ENCODE measurements at places on chromosomes 16 and 17.

GRCh38 chr17:21129023-21129681 is 2.4 kb downstream of the DHRS7B start:
- no peak for DNase-seq

DNA sequence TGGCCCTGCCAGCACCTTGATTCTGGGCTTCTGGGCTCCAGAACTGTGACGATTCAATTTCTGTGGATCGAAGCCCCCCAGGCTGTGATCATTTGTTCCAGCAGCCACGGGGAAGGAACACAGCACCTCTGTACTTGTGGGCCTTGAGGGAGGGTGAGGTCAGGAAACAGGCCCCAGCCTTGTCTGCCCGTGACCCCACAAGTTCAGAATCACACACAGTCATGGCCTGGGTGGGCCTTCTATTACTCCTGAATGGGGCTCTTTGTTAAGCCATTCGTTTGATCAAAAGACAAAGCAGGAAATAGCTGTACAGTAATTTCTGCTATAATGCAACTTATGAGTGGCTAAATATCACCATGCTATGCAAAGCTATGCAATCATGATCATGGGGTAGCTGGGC is 10.1 kb downstream of the ST6GALNAC2 start:
- no peak for DNase-seq

DNA sequence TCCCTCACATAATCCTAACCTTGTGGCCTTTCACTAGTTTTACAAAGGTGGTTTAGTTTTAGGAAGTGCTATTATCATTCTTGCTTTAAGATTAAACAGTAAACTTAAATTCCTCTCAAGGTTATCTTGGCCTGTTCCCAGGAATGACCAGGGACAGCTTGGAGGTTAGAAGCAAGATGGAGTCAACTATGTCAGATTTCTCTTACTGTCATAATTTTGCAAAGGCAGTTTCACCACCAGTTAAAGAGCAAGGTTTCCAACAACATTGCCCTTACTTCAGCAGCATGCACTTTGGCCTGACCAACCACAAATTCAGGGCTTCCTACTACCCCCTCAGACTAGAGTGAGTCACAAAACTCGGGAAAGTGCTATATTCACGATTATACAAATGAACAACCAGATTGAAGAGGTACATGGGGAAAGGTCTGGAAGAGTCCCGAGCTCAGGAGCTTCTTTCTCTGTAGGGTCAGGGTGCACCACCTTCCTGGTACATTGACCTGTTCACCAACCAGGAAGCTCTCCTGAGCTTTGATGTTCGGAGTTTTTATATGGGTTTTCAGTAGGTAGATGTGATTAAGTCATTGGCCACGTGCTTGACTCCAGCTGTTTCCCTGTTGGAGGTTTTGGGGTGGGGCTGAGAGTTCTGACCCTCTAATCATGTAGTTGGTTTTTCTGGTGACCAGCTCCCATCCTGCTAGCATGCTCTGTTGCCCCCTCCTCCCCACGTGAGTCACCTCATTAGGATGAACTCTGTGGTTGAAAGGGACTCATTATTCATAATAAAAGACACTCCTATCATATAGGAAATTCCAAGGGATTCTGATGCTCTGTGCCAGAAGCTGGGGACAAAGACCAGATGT is 19.4 kb downstream of the RHOT1 start:
- DNase-seq = no peak

GRCh38 chr16:78184238-78185183 is 85.1 kb downstream of the WWOX start:
- DNase-seq = no peak

DNA sequence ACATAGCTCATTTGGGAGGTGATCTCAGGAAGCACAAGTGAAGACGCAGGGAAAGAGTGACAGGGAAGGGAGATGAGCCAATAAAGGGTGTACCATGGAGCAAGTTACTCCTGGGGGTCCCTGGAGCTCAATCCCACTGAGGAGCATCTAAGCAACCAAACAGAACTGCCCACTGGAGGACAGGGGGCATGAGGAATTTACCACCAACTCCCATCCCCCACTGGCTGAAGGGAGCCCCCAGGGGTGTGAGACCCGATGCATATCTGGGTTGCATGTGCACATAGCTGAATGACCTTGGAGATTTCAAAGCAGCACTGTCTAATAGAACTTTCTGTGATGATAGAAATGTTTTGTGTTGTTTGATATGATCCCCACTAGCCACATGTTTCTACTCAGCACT is 29.6 kb downstream of the C16orf82 start:
- no peak for DNase-seq

- DNase-seq = no peak
These were observed 19.3 kb upstream of the TBX2 start for GRCh38 chr17:61380217-61380835.

GRCh38 chr16:50083996-50084395 is 18.2 kb downstream of the HEATR3 start:
- DNase-seq = no peak

- DNase-seq = no peak
These were observed 2.9 kb downstream of the ABCA3 start for GRCh38 chr16:2337431-2338296.

GRCh38 chr17:56690441-56691291 is 97.2 kb downstream of the NOG start:
- DNase-seq = no peak

- no peak for DNase-seq
These were observed 267.9 kb downstream of the CPPED1 start for GRCh38 chr16:12535535-12536411.

DNA sequence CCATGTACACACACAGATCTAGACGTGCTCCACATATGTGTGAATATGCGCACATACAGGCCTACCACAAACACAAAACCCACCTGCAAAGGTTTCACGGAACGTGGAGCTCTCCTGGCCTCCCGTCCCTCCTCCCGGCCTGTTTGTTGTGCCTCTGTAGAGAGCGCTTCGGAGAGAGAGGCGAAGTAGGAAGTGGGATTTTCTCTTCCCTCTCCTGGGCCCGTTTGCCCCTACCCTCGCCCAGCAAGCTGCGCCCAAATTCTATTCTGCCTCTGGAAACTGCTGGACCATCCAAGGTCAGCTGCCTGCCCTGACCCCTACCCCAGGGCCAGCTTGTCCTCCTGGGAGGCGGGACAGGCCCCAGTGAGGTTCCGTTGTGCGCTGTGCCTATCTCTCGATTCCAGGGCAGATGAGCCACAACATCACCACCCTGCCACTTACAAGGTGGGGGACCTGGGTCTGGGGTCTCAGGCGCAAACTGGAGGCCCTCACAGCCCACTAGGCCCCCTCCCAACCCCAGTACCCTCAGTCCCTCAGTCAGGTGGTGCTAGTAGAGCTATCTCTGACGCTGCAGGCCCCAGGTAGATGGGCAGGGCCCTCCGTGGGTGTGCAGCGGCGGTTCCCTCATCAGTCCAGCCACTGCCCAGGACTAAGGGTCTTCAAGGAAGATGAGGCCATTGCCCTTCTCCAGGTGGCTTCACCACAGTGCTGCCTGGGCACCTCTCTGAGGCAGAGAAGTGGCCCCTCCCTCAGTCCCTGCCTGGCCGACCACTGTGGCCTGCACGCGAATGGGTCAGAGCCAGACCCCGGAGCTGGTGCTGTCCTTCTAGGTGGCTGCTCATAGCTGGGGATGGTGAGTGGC is 54.2 kb downstream of the BEAN1 start:
- no peak for DNase-seq

GRCh38 chr17:44894642-44895041 is 4.6 kb downstream of the EFTUD2 start:
- no peak for DNase-seq

- no peak for DNase-seq
These were observed 18.2 kb downstream of the HIGD1B start for GRCh38 chr17:44865931-44866330.

GRCh38 chr16:19948186-19949104 is 63.8 kb upstream of the GPRC5B start:
- no peak for DNase-seq

DNA sequence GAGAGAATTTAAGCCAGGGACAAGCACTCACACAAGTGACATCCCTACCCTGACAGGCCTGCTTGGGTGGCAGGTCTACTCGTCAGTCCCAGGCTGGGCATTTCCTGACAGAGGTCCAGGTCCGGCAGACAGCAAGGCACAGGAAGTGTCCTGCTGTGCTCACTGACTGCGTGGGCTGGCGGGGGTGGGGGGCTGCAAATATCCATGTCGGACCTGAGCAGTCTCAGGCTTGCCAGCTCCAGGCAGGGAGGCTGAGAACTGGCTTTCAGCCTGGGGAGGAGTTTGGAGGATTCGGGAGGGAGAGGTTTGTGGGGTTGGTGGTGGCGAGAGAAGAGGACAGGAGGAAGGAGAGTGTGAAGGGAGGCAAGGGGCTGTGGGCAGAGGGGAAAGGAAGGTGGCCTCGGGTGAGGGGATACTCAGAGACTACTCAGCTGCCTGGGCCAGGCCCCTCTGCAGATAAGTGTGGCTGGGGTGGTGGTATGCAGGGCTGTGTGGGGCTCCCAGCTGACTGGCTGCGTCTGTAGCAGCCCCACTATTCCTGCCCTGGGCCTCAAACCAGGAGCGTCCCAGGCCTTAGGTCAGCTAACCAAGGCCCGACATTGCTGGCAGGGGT is 7.8 kb downstream of the HIC1 start:
- DNase-seq = no peak

DNA sequence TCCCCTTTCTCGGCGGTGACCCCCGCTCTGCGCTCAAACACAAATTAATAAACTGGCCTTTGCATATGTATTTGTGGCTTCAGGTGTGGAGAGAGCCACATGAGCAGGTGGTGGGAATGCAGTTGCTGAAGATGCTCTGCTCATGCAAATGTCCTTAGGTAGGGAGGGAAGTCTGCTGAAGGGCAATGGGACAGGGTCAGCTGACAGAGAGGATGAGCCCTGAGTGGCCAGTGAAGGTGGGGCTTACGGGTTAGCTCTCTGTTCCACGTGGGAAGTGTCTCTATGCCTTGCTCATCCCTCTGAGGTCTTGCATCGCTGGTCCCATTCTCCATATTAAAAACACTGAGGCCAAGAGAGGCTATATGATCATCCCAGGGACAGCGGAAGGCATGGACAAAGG is 74.2 kb upstream of the CCL1 start:
- no peak for DNase-seq

DNA sequence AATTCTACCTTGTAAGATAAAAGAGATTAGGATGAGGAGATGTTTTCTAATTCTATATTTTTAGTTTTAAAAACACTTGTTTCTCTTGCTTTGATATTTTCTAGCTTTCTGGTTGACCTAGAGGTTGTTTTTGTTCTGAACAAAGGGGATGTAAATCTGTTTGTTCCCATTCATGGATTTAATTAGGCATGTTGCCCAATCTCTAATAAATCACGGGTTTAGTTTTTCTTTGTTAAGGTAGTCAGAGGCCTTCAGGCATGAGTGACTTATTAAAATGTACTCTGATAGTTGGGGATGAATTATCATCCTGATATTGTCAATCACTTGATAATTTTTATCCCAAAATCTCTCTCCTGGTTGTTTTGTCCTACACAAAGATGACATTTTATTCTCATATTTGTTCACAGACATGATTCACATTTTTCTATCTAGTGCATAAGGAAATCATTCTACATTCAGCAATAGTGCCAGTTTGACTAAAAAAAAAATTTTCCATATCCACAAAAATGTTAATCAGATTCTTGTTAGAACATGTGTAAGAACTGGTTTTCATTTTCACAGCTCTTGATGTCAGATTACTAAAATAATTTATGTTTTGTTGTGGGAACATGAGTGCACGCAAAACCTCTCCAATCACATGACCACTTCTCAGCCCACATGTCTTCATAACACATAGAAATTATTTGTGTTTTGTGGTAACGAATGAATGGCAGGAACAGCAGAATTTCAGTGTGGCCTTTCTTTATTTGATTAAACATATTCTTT is 95.7 kb upstream of the AKTIP start:
- DNase-seq = no peak

DNA sequence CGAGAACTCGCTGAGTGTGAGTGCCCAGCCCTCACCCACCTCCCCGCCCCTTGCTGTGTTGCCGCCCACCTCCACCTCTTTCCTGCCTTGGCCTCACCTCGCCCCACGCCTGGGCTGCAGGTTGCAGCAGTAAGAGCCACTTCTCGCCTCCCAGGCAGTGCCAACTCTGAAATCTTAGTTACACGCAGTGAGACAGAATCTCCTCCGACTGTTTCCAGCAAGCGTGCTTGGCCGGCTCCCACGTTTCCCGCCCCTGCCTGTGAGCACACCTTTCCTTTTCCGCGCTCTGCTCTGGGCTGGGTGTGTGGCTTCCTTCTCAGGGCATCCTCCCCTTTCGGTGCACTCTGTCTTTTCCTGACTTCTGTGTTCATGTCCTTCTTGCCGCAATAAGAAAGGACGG is 5.7 kb downstream of the ENGASE start:
- no peak for DNase-seq

DNA sequence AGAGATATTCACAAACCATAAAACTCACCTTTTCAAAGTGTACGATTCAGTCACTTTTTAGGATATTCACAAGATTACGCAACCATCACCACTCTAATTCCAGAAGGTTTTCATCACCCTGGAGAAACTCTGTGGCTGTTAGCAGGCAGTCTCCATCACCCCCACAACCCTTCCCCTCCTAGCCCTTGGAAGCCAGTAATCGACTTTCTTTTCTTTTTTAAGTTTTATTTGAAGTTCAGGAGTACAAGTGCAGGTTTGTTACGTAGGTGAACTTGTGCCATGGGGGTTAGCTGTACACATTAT is 363.5 kb downstream of the CPPED1 start:
- no peak for DNase-seq

GRCh38 chr17:17750881-17751280 is 69.6 kb downstream of the RAI1 start:
- DNase-seq = no peak

DNA sequence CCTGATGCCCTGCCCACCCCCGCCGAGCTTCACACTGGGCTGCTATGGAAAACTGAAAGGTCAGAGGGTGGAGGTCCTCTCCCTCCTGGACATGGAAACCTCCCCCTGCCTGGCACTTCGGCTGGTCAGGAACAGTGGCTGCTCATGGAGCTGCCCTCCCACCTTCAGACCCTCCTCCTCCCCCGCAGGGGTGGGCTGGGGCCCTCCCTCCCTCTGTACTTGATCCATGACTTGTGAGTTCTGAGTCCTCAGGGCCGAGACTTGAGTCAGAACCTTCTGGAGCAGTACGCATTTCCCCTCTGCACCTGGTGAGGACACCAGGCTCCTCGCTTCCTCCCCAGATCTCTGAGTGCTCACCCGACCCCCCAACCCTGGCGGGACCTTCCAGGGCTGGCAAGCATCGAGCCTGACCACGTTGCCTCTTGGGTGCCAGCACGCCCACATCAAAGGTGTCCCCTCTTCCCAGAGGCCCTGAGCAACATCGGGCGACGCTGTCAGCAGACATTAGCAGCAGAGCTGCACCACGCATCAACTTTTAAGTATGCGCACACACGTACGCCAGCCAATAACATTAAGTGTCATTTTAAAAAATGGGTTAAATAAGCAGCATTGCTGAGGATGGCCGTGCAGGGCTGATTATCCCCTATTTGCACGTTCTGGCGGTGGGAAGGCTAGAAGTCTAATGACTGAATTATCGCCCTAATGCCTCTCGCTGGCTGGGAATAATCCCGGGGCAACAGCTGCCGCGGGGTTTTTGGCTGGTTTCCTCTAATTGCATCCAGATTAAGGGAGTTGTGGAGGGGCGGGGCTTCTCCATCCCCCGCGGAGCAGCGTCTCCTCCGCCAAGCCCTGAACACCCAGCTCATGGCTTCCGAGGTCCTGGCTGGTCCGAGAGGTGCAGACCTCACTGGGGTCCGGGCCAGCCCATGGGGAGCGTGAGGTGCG is 98.0 kb downstream of the TBC1D16 start:
- DNase-seq = no peak

- DNase-seq = no peak
These were observed 30.1 kb upstream of the CPNE2 start for GRCh38 chr16:57062329-57062728.

Measured in stimulated activated CD8-positive, alpha-beta memory T cell treated with anti-CD3 and anti-CD28 coated beads, Interleukin-7, amount 100 ng/mL, for 24 hours (primary cell).